NCI-H2171 (cell line): ENCODE measurements at places on chromosomes 3 and 15.
A peak's percentile ranks its signal among the peaks of the same experiment; 100 is the strongest.

- no peak for DNase-seq
Measured at GRCh38 chr3:45234250-45234649, 8.2 kb upstream of the TMEM158 start.

DNA sequence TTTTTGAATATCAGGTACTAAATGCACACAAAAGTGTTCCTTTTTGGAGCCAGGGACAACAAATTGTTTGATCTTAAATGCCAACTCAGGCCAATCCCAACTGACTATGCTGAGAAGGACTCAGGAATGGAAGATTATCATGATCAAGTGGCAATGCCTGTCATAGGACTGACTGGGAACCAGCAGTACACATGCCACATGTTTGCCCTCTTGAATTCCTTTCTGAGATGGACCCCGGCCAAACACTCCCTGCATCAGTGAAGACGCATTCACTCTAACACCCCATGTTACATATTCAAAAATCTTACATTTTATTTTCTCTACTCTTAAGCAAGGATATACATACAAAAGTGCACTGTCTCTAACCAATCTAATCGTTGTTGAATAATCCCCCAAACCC, 36.1 kb downstream of the CLDN18 start:
- DNase-seq = no peak

DNA sequence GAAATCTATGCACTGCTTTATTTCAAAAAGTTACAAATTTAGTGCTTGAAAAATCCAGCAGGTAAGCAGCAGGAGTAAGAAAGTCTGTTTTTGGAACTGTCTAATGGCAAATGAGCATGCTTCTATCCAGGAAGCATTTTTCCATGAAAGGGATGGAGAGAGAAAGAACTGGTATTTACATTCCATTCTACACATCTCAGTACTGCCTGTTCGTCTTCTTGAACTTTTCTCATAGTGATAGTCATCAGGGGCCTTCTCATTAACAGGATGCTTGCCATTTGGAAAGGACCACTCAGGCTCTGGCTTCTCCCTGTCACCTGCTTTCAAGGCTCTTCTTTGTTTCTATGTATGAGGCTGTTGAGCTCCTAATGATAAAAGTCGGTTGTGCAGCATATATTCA, 267.3 kb upstream of the IL12A start:
- DNase-seq = no peak

GRCh38 chr3:130300888-130301287, 44.6 kb upstream of the COL6A5 start:
- no peak for DNase-seq

- DNase-seq = no peak
Measured at GRCh38 chr15:70353606-70354345, 256.1 kb upstream of the TLE3 start.

GRCh38 chr15:72968531-72968922, 83.7 kb upstream of the NEO1 start:
- DNase-seq = peak; percentile 61

DNA sequence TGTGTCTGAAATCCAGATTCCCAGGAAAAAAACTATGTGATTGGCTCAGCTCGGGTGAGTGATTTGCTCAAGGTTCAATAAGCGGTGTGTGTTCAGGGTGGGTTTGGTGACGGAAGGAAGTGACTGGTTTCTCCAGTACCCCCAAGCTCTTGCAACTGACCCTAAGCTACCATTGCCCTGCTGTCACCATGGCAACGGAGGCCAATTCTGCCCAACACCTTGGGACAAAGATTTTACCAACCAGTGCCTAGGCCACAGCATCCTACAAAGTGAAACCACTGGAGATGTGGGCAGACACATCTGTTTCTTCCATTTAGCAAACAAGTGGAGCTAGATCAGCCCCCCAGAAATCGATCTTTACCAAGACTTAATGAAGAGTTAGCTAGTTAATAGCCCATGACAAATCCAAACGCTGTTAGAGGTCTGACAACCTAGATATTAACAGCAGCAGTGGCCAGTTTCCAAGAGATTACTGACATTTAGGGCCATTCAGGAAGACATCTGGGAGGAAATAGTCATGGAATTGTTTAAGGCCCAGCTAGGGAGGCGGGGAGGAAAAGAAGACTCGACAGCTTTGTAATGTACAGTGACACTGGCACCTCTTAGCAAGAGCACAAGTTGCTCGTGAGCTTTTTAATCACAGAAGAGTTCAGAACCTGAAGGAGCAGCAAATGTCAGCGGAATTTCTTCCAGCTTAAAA, 195.9 kb downstream of the SLCO3A1 start:
- DNase-seq = no peak

DNA sequence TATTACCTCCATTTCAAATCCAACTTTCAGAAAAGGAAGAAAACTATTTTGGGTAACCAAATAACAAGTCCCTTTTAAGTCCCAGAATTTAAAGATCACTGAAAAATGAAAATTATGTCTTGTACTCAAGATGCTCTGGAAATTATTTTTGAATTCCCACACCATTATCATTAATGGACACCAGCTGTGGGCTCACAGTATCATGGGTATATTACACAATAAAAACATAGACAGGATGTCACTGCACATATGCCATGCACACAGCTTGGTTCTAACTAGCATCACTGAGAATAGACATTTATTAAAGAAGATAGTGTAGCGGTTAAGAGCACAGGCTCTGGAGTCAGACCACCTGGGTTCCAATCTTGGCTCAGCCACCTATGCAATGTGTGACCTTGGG, 130.4 kb downstream of the FRMD5 start:
- no peak for DNase-seq

GRCh38 chr3:27097182-27097581, 272.0 kb downstream of the NEK10 start:
- no peak for DNase-seq

DNA sequence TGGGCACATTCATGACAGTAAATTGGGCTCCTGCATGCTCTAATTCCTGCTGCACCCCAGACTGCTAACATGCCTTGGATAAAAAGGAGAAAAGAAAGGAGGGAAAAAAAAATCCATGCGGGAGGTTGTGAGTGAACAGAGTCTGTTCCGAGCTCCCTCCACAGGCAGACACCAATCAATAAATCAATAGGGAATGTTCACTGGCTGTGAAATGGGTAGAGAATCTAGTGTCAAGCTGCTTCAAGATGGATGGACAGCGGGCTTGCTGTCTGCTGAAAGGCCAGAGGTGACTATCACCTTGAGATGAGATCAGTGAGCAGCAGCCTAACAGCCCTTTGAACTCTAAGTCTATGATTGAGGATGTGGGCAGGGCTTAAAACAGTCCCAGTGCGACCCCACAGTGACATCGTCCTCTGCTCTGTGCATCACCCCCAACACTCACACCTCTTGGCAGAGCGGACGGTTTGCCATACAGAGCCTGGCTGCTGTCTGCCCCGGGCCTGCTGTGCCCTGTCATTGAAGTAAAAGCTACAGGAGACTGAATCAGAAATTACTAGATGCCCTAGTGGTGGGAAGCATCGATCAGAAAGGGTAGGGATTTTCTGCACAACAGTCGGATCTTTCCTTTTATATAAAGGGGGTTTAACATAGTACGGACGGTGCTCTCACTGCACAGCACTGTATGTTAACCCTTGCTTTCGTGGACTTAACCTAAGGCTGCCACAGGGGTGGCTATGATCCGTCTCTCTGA, 247.9 kb upstream of the ONECUT1 start:
- DNase-seq = no peak

DNA sequence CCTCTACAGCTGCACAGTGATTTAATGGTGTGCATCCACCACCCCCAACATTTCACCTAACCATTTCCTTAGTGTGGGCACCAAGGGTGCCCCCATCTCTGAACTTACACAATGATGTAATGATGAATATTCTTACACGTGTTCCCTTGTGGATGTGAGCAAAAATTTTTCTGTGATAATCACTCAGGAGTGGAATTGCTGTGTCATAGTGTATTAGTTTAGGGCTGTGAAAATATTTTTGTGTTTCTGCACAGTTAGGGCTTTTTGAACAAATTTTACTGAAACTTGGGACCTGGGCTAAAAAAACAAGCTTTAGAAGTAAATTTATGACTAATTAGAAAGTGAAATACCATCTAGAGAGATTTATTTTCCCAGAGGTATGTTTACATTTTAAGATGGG, 134.5 kb upstream of the CCNL1 start:
- no peak for DNase-seq

DNA sequence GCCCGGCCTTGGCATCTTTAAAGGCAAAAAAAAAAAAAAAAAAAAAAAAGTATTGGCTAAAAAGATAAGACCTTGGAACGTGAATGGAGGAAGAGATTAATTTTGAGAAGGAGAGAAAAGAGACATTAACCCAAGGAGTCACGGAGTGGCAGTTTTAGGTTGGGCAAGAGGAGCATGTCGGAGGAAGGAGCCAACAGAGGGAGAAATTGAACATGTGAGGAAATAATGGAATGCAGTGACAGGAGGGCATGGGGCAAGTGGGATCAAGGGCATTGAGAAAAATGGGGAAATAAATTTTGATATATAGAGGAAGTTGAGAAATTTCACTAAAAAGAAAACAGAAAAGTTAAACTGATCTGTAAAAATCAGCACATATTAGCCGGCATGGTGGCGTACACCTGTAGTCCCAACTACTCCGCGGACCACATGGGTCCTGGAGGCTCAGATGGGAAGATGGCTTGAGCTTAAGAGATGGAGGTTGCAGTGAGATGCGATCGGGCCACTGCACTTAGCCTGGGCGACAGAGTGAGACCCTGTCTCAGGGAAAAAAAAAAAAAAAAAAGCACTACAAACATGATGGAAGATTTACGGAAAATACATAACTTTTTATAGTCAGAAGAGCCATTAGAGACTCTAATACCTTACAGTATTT, 1.2 kb downstream of the HAUS2 start:
- DNase-seq = no peak

DNA sequence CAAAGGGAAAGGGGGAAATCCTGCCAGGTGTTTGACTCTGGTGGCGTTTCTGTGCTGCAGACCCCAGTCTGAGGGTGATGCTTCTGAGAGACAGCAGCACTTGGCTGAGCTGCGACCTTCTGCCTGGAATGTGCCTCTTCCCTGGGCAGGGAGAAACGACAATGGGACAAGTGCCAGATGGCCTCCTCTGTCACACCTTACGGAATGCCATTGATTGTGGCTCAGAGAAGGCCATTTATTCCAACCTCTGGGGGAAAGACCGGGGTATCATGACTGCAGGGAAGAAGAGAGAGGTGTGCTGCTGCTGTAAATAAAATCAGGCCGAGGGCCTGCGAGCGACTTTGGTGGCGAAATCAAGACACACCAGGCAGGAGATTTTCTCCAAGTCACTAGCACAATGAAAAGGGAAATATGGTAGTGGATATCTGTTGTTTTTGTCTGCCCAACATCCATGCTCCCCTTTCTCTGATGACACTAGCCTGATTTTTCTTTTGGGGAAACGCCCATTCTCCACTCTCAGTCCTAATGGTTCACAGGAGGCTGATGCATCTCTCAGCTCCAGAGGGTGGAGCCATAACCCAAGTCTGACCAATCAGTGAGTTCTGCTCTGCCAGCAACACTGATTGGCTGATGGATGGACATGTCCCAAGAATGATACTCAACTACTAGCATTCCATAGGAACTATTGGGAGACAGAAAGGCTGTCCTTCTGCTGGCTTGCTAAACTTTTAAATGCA, 336.1 kb downstream of the FOXP1 start:
- DNase-seq = no peak

DNA sequence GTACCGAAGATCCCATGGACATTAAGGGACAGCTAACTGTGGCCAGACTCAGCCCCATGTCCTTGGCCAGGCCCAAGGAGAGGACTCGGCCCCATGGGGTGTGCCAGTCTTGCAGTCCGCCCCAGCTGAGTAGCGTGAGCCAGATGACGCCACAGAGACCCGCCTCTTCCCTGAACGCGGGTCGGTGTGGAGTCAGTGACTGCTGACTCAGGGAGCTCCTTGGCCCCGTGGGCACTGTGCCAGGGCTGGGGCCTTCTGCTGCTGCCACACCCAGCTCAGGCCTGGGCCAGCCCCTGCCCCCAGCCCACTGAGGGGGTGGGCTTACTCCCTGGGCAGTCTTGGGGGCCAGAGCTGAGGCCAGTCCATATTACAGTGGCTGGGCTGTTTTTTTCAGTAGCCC, 52.8 kb downstream of the PLXNA1 start:
- no peak for DNase-seq

DNA sequence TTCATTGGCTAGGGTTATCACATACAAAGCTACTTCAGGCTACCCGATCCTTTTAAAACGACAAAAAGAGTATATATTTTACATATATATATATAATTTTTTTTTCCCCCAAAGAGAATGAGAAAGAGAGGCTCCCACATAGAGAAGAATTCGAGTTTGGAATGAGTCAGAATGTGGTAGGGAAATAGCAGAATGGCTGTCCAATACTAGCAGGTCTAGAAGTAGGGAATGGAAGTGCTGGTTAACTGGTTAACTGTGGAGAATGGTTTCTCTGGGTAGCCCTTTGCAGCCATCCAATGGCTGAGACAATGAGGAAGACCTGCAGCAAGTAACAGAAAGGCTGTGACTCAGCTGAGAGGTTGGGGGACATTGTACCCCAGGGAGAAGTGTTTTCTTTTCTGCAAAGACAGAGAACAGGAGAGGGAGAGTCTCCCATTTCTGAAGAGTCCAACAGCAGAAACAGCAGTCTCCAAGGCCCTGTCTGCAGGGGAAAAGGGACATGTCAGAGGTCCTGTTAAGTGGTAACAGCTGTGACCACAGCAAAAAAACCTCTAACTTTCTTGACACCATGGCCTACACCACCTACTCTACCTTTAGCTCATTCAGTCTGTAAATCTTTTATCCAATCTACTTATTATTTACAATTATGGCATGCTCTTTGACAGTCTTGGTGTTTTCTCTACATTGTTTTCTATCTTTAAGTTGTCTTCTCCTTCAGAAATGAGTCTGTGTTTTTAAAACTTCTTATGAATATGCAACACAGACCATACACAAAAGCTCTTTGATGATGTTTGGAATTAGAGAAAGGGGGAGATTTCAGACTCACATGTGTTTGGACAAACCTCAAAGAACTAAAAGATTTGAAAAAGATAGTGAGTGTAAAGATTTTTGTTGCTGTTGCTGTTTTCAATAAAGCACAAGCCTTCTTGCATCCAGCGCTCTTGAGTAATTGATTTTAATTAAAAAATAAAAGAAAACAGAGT, 116.1 kb upstream of the SLC7A14 start:
- DNase-seq = no peak

GRCh38 chr3:78604341-78604740, 1163.5 kb downstream of the ROBO1 start:
- no peak for DNase-seq

DNA sequence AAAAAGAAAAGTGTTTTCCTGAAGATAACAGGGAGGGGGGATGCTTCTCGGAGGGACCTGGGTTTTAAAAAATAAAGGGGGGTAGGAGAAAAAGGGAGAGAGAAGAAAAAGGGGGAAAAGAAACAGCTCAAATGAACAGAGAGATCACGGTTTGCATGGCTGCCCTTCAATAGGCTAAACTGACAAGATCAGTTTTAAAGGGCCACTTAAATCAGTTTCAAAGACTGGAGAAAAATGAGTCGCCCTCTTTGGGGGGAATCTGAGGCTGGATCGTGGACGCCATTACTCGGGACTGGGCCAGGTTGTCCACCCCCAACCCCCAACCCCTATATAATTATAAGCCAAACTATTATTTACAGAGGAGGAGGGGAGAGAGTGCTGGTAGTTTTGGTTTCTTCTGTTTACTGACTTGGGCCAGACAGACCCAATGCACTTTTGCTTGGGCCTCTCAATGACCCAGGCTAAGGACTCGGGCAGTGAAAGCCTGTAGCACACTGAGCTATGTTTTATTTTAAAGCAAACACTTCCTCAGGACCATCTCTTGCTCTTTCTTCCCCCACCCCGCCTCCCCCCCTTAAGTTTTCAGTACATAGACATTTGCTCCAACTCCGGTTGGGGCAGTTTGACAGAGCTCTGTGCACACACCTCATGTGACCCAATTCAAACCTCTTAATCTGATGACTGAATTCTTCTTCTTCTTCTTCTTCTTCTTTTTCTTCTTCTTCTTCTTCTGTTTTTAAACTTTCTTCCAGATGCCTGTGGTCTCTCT, 6.3 kb downstream of the NR2F2 start:
- no peak for DNase-seq
